ENCODE measurements at places on chromosomes 6 and 20.

- no peak for DNase-seq
These were observed 248.9 kb downstream of the TPBG start for GRCh38 chr6:82612475-82613039.

DNA sequence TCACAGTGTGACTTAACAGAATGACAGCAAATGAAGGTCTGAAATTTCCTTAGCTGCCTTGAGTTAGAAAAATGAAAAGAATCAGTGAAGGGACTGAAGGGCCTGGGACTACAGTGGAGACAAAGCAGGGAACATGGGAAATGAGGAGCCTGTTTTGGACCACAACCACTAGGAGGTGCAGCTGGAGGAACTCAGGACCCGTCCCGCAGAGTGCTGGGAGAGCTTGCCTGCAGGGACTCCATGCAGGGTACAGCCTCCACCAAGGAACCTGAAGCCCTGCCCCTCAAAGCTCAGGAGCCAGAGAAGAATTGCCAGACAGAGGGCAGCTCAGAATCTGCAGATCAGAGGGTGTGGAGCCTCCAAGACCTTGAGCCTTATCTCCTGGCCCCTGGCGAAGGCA, 50.7 kb downstream of the LRFN2 start:
- DNase-seq: no peak

GRCh38 chr6:137868721-137869548, 1.9 kb downstream of the TNFAIP3 start:
- DNase-seq: no peak

DNA sequence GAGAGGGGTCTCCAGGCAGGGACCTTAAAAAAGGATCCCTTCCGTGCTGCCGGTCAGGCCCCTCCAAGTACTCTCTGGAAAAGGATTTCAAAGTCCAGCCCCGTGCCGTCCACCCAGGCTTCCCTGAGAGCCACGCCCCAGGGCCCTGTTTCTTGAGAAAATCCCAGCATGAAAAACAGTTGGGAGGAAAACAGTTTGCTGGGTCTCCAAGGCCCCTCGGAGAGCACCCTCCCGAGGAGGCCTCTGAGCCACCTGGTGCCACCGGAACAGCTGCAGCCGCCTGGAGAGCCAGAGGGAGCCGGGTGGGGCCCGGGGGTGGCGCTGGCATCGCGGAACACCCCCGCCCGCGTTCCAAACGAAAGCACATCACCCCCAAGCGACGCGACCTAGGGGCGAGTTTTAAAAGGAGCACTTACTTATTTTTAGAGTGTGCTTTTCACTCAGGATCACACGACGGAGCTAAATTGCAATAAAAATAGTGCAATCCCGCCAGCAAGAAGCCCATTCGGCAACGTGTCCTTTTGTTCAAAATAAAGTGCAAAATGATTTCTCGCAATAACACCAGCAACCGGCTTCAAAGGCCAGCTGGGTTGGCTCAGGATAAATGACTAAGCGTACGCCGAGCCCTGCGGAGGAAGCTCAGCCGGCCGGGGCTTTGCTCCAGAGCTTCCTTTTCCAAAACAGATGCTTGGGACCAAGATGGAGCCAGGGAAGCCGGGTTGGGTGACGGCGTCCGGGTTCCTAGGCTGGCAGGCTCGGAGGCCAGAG, 64.2 kb downstream of the YTHDF1 start:
- DNase-seq: no peak

- DNase-seq: peak; percentile 53
These were observed 101.4 kb upstream of the AGPAT4 start for GRCh38 chr6:161374971-161375873.

GRCh38 chr6:119036081-119036480, 42.4 kb downstream of the FAM184A start:
- DNase-seq: no peak

DNA sequence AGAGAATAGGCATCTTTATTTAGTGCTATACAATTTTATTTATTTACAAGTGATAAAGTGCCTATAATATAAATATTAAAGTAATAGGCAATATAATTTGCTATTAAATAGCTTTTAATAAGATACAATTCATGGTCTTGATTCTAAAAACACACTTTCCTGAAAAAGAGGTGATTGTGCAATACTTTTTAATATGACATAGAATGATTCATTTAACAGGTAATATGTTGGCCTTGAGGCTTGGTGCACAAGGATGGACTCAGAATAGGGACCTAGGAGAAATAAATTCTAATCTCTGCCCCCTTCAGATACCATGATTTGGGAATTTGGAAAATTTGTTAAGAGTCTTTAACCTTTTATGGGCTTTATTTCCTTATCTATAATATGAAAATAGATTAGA, 149.9 kb upstream of the FUT9 start:
- DNase-seq: no peak

DNA sequence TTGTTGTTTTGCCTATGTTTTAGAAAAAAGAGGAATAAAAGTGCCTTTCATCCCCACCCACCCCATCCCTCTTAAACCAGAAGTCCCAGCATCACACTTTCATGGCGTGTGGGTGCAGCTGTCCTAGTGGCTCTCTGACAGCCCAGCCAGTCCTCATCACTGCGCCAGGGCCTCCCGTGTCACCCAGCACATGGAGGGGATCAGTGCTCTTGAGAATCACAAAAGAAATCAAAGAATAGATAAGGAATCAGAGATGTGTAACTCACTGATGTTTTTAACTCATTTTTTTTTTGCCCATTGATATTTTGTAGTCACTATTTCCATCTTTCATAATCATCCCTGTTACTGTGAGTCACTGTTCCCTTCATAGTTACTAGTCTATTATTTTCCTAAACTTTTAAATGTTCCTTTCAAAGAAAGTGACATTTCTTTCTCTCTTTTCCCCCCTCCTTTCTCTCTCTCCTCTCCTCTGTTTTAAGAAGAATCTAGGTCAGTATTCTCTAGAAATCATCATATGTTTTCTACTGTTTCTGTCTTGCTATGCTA, 78.6 kb downstream of the AIG1 start:
- DNase-seq: no peak

GRCh38 chr20:3739054-3739925, 6.8 kb downstream of the HSPA12B start:
- DNase-seq: no peak

GRCh38 chr20:25067102-25067987, 9.4 kb upstream of the ACSS1 start:
- no peak for DNase-seq

GRCh38 chr6:25576919-25577318, 75.1 kb upstream of the SCGN start:
- DNase-seq: no peak

DNA sequence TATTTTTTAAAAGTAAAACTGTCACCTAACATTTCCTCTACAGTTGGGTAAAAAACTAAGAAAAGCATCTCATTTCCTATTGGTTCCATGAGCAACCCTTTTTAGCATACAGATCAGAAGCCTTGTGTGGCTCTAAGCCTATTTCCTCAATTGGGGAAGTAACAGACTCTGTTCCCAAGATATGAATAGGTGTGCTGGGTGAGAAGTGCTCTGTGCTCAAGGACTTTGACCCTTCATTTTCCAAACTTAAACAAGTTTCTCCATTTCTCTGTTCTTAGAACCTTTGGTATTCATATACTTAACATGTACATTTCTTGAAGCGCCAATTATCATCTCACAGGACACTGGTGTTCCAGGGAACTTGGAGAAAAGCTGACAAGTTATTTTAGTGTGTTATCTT, 24.1 kb downstream of the CARMIL1 start:
- DNase-seq: no peak

DNA sequence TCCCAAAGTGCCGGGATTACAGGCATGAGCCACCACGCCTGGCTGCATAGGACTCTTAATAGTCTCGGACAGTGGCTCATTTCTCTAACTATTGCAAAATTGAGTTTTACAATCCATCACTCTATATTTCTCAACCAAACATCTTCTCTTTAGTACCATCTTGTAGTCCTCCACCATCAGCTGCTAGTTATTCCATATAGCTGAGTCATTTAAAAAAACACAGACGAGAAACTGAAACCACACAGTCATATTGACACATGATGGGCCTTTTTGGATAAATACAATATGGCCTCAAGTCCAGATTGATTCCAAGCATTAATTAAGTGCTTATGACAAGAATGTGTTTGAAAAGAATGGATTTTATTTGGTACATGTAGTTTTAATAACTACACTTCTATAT, 599.1 kb downstream of the MEI4 start:
- DNase-seq: no peak

DNA sequence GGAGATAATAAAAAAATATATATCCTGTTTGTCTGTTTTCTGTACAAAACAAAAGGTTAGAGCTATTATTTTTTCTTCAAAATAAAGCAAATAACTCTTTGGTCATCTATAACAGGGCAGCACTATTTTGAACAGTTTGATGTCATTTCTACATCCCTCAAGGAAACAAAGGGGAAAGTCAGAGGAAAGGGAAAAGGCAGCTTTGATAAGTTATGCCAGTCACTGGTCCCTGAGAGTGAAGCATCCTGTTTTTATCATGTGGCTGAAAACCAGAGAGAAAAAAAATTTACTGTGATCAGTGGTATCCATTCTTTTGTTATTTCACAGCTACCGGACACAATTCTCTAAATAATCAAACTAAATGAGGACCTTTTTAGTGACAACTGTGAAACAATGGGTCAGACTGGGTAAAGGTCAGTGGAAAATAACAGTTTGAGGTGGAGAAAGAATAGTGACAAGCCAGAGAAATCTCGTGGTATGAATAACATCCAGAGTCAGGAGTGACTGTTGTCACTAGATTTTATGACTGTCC, 356.0 kb downstream of the HDGFL1 start:
- no peak for DNase-seq

- no peak for DNase-seq
These were observed 8.1 kb upstream of the CCN5 start for GRCh38 chr20:44707018-44707579.

DNA sequence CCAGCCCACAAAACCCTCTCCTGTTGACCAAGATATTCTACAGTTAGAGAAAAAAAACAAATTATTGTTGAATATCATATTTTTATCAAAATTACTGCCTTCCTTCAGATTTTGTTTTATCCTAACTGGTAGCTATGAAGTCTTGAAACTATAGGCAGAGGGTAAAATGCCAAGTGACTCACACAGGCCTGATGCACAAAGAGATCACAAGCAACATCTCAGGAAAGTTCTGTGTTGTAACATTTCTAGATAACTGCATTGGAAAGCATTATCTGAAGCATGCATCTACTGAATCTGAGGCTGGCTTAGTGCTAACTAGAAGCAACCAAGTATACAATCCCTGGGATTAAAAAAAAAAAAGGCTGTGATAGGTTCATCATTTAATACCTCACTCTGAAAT, 134.2 kb downstream of the PKHD1 start:
- no peak for DNase-seq

DNA sequence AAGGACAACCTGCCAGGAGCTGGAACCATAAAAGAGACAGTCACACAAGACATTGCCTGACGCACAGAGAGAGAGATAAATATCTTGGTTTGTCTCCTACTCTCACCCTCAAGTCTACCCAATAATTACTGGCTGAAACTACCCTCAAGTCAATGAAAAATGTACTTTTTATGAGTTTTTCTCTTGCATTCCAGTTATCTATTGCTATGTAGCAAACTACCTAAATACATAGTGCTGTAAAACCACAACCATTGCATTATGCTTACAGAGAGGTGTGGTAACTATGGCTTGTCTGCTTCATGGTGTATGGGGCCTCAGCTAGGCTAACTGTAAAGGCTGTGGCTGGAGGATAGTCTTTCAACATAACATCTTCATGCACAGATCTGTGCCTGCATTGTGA, 247.8 kb downstream of the HAO1 start:
- no peak for DNase-seq

GRCh38 chr20:15039088-15039752, 701.8 kb upstream of the FLRT3 start:
- DNase-seq: no peak

DNA sequence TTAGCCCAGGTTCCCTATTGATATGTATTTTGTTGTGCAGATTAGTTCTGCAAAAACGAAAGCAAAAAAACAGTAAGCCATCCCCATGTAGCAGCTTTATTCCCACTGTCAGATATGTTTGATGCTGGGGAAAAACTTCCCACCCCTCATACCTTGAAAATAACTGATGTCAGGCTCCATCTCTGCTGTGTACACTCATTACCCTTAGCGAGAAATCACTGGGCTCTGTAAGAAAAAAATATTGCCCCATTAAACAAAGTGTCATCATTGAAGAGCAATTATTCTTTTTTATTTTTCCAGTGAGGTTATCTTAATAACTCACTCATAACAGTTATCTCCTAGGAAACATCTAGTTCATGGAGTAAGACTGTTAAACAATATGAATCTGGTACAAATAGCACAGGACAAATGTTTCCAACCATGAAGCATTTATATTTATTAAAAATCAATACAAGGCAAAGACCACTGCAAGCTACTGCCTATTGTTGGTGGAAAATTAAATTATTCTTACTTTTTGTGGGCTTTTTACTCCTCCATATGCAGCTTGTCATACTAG, 268.8 kb downstream of the LMBRD1 start:
- no peak for DNase-seq

GRCh38 chr20:62616728-62617621, 25.3 kb upstream of the SLCO4A1 start:
- no peak for DNase-seq

- DNase-seq: no peak
These were observed 51.9 kb downstream of the ZDHHC14 start for GRCh38 chr6:157432892-157433265.

GRCh38 chr6:7137335-7138045, 29.7 kb downstream of the RREB1 start:
- no peak for DNase-seq

DNA sequence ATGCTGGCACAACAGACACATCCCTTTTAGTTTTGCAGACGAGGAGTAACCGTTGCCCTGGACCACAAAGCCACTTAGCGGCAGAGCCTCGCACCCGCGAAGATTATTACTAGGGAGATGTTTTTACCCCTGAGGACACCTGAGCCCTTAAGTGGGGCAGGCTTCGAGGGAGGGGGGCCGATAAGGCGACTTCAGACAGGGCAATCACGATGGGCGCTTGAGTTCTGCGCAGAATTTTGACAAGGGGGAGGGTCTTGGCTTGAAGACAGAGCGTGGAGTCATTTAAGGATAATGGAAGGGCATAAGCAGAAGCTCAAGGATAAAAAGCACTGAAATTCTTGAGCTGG, 650 bp upstream of the TTK start:
- no peak for DNase-seq

GRCh38 chr6:23445157-23445710, 680.8 kb upstream of the NRSN1 start:
- DNase-seq: peak; percentile 28

DNA sequence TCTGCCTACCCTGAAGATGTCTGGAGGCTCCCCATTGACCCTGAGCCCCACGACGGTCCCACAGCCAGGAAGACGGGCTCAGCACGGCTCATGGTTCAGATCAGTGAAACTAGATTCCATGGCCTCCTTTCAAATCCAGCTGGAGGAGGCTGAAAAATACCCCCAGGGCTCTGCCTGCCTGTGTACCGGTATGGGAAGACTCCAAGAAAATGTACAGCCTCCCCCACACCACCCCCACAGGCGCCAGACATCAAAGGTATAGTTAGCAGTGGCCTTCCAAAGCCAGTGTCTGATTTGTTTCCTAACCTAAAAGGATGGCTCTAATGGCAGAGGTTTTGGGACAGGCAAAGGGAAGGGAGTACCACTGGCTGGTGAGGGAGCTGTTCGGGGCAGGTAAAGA, 86.2 kb upstream of the SNAP25 start:
- DNase-seq: no peak

- DNase-seq: no peak
These were observed 25.9 kb upstream of the EPB41L1 start for GRCh38 chr20:36128463-36129159.

Measured in skeletal muscle cell (primary cell).